ENCODE measurements at places on chromosomes 5 and 9.

DNA sequence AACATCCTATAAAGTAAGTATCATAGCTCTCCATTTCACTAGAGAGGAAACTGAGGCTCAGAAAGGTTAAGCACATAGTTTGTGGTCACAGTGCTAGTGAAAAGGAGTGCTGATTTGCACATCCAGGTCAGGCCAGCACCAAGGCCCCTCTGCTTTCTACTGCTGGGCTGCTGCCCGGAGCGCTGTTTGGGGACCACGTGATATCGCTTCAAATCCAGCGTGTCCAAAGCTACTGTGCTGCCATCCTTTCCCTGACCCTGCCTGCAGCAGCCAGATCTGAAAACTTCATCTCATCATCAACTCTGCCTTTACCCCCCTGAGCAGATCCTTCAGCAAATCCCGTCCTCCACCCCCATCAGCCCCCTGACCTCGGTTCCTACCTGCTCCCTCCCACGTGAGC lies 40.7 kb upstream of the AKNA start:
- no peak for DNase-seq

GRCh38 chr5:143987751-143988560 lies 176.0 kb downstream of the HMHB1 start:
- DNase-seq, result no peak

GRCh38 chr5:177389241-177390169 lies 5.3 kb downstream of the SLC34A1 start:
- DNase-seq, result peak; percentile 51

DNA sequence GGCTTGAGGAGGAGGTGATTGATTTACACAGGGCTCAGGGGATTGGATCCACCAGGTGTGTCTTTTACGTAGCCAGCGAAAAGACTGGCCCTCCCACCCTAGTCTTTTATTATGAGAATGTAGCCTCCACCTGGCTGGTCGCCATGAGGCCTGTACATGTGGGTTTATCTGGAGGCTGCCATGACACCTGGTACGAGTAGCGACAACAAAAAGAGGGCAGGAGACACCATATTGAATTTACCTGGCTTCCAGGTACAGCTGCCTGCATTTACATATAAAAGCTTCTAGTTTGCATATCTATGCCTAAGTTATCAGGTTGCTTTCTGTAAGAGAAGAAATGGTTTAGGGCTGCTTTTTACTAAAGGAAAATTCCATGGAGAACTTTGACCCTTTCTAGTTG lies 1173.7 kb upstream of the SEMA6A start:
- DNase-seq, result no peak

GRCh38 chr5:81522571-81522970 lies 128.6 kb upstream of the ACOT12 start:
- DNase-seq, result no peak

Measured in stimulated activated CD4-positive, alpha-beta T cell treated with anti-CD3 and anti-CD28 coated beads, Interleukin-2, amount 100 ng/mL, for 48 hours (primary cell).